ENCODE measurements at places on chromosomes 16 and 17.

GRCh38 chr17:78419970-78420815 lies 41.7 kb downstream of the PGS1 start:
- no peak for DNase-seq

GRCh38 chr17:75178453-75178852 lies 4.3 kb downstream of the SUMO2 start:
- no peak for DNase-seq

DNA sequence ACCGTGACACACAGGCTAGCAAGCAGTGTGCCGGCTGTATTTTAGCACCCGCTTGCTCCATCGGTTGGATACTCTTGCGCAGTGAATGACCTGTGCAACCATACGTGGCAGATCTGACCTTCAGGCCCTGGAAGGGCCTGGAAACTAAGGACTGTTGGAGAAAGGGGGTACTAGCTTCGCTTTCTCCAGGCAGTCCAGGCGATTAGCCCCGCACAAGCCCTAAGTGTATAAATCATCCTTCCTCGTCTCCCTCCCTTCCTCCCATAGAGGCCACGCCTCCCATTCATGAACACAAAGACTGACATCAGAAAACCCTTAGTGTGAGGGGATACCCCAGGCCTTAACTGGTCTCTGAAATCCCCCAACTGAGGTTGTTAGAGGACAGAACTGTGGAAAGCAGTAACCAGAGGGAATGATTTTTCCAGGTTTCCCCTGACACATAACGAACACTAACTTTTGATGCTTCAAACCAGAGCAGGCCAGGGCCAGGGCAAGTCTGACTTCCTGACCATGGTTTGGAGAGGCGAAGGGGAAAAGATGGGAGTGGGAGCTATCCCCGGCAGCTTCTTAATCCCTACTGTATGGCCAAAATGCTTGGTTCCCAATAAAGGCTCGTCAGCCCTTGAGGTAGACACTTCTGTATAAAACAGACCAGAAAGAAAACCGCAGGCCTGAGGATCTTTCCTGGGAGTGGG lies 1.4 kb upstream of the DYNLL2 start:
- DNase-seq: no peak

- DNase-seq: peak; percentile 68
Observed at GRCh38 chr17:10121971-10122707, 76.3 kb downstream of the GAS7 start.

GRCh38 chr16:70158261-70158939 lies 15.2 kb upstream of the CLEC18C start:
- DNase-seq: no peak

- peak; percentile 80 for DNase-seq
Observed at GRCh38 chr17:20908313-20909267, 134.2 kb downstream of the USP22 start.

- DNase-seq: peak; percentile 26
Observed at GRCh38 chr17:62704381-62704971, 77.0 kb downstream of the MRC2 start.

GRCh38 chr16:49695782-49696413 lies 160.0 kb downstream of the ZNF423 start:
- no peak for DNase-seq

DNA sequence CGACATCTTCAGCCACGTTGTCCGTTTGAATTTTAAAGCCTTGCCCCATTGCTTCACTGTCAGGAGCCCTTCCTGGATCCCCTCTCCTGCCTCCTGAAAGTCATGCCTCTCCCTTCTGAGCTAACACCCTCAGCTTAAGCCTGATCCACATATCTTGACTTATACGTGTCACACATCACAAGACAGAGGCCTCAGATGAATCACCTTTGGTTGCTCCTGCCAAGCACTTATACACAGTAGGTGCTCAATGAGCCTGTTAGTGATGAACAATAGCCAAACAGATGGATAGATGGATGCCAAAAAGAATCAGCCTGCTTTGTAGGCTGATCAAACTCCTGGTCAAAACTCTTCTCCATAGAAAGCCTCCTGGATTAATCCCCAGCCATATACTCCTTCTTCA lies 31.8 kb downstream of the PITPNM3 start:
- DNase-seq: peak; percentile 20

GRCh38 chr16:22886927-22887326 lies 73.0 kb downstream of the HS3ST2 start:
- DNase-seq: no peak

GRCh38 chr17:78411241-78411857 lies 32.9 kb downstream of the PGS1 start:
- no peak for DNase-seq

- no peak for DNase-seq
Observed at GRCh38 chr17:34424814-34425491, 61.9 kb upstream of the CCL1 start.

DNA sequence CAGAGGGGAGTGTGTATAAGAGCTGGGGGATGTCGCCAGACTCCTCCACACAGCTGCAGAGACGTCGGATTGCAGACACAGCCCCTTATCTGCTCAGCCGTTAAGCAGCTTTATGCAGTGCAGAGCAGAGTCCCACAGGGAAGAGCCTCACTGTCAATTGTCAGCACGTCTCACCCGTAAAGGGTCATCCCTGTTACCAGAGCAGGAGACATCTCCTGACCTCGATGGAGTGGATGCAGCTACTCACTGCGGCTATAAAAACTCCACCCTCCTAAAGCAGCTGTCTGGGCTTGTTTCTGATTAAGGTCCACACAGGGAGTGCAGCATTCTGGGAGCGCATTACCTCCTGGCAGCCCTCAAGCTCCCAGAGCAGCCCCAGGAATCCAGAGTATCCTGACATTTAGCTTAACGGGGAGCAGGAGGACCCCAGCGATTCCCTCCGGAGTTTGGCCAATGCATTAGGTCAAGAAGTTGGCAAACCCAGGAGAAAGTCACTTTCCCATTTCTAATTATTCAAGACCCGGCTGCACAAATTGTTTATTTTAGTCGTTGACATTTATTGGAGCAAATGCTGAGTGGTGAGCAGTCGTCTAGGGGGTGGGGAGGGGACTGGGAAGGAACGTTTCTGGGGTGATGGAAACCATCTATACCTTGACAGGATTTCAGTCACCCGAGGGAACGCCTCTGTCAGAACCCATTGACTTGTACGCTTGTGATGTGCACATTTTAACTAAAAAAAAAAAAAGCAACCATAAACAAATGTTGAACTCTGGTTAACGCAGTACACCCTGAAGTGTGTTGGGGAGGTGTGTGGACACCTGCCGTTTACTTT lies 100.0 kb upstream of the ZNF469 start:
- peak; percentile 31 for DNase-seq

DNA sequence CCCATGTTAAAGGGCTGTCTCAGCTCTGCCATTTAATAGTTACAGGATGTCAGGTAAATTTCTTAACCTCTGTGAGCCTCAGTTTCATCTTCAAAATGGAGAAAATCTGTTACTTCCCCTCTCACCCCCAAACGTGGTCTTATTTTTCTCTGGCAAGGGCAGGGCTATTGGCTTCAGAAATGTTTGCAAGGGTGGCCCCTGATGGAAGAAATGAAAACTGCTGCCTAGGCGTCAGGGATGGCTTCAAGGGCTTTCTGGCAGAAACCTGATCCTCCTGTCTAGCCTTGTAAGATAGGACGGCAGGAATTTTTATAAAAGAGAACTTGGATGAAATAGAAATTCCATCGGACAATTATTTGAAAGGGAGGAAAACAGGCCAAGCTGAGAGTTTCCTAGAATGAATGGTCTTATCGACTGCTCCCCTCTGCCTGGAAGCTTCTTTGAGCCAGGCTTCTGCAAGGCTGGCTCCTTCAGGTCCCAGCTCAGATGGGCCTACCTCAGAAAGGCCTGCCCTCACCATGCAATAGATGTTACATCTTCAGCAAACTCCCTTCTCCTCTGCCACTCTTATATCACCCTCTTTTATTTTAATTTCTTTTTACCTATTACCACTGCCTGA lies 43.0 kb upstream of the TANGO6 start:
- peak; percentile 90 for DNase-seq

DNA sequence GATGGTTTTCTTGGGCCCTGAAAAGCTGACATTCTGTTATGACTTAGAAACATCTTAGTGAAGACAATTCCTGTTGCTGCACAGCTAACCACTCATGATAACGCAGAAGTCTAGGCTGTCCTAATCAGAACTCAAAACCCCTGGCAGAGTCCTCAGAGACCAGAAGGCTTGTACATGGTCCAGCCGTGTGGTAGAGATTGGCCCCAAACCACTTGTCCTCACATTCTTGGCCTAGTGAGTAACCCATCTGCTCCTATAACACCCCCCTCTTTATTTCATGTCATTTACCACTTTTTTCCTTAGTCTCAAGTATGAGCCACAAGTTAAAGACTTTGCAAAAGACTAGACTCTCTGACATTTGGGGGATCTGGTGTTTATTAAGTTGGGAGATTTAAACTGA lies 116.5 kb upstream of the ADAMTS18 start:
- DNase-seq: peak; percentile 69

- no peak for DNase-seq
Observed at GRCh38 chr16:48501516-48502377, 108.2 kb downstream of the N4BP1 start.

- no peak for DNase-seq
Observed at GRCh38 chr17:69561462-69561861, 147.0 kb downstream of the MAP2K6 start.

DNA sequence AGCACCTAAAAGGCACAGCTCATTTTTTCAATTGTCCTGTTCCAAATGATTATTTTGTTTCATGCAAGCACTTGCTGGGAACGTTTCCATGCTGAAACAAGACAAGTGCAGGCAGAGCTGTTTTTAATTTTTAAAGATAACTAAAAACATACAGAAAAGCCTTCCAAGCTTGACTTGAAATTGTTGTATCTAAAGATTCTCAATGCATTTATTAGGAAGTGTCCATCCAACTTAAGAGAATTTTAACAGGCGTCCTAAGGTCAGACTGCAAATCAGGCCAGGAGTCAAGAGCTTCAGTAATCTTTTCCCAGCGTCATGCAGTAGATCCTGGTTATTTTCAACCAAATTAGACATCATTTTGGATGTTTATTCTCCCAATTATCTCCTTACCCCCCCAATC lies 702.8 kb downstream of the KCNJ2 start:
- DNase-seq: no peak

DNA sequence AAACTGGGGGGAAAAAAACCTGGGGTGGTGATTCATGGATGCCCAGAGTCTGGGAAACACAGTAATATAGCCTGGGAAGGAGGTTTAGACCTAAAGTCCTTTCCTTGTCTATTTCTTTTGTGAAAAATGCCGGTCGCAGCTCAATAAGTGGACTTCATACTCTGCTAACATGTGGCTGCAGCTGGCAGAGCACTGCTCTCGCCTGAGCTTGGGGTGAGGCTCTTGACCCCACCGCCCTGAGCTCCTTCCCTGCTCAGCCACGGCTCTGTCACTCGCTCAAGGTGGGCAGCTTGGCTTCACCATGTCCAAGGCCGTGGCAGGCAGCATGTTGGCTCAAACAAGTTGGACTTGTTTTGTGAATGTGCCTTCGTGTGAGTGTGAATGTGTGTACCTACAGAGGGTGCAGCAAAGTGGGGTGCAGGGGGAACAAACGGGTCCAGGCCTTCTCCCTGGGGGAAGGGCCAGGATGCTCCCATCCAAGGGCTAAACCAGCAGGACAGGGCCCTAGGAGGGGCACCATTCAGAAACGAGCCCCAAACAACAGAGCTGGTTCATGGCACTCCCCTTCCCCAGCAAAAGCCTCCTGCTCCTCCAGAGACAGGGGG lies 4.9 kb downstream of the FA2H start:
- no peak for DNase-seq

GRCh38 chr16:66746048-66746447 lies 5.4 kb downstream of the DYNC1LI2 start:
- no peak for DNase-seq

DNA sequence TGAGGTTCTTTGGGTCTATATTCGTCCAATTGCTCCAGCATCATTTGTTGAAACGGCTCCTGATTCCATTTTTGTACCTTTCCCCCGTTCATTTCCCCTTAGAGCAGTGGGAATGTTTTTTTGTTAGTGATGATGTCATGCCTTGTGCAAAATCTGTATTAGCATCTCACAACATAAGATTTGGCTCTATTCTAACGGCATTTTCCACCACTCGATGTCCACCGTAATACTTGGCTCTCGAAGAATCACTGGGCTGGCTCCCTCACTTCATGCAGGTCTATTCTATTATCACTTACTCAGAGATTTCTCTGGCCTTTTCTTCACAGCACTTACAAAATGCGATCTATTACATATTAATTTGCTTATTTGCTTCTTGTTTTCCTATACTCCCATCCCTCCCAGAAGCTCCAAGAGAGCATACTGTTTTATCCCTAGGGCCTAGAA lies 571 bp upstream of the NME1 start:
- DNase-seq: peak; percentile 12

GRCh38 chr17:31559584-31560501 lies 168.4 kb downstream of the RAB11FIP4 start:
- DNase-seq: no peak

DNA sequence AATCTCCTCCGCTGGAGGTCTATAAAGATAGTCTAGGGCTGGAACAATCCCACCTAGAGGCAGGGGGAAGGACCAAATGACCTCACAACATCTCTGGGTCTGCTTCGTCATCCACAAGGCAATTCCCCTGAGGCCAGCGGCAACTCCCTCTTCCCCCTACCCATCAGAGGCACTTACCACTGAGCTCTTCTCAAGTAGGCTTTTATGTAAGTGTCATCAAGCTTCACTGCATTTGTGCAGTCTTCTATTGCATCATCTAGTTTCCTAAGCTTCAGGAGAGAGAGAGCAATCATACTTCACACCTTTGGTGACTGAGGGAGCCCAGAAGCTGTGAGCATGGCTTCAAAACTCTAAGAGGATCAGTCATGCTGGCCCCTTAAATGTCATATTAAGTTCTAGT lies 21.0 kb downstream of the CNP start:
- no peak for DNase-seq

DNA sequence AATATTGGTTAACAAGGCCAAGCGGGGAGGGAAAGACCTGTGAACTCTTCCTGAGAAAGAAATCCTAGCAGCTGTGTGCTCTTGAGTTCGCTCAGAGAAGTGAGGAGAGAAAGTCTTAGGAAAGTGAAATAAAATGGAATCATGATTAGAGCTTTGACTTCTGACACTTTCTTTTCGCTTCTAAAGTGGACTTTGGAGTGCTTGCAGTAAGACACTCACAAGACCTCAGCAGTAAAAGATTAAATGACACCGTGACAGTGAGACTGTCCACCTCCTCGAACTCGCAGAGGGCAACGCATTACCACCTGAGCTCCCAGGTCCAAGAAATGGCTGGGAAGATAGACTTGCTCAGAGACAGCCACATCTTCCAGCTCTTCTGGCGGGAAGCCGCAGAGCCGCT lies 71.2 kb downstream of the RNF213 start:
- DNase-seq: no peak

DNA sequence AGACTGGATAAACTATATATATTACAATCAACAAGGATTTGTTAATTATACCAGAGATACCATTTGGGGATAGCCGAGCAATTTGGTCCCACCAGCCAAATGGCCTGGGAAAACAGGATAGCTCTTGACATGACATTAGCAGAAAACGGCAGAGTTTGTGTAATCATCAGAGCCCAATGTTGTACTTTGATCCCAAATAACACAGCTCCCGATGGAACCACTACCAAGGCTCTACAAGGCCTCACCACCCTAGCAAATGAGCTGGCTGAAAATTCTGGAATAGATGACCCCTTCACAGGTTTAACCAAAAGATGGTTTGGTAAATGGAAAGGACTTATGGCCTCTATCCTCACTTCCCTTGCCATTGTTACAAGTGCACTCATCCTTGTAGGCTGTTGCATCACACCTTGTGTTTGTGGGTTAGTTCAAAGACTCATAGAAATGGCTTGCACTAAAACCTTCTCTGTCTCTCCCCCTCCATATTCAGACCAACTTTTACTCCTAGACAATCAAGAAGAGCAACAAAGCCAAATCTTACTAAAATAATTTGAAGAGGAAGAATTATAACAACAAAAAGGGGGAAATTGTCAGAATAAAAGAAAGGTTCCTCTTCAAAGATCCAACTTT lies 9.5 kb downstream of the TXNL4B start:
- DNase-seq: no peak

GRCh38 chr17:8372422-8372821 lies 4.1 kb downstream of the KRABD2 start:
- DNase-seq: no peak

Measured in fibroblast of skin of abdomen (primary cell).